Activated CD4-positive, alpha-beta T cell treated with anti-CD3 and anti-CD28 coated beads, Interleukin-2, amount 50 U/mL, for 4 hours (primary cell): ENCODE measurements at places on chromosomes 13 and 19.
A peak's percentile ranks its signal among the peaks of the same experiment; 100 is the strongest.

DNA sequence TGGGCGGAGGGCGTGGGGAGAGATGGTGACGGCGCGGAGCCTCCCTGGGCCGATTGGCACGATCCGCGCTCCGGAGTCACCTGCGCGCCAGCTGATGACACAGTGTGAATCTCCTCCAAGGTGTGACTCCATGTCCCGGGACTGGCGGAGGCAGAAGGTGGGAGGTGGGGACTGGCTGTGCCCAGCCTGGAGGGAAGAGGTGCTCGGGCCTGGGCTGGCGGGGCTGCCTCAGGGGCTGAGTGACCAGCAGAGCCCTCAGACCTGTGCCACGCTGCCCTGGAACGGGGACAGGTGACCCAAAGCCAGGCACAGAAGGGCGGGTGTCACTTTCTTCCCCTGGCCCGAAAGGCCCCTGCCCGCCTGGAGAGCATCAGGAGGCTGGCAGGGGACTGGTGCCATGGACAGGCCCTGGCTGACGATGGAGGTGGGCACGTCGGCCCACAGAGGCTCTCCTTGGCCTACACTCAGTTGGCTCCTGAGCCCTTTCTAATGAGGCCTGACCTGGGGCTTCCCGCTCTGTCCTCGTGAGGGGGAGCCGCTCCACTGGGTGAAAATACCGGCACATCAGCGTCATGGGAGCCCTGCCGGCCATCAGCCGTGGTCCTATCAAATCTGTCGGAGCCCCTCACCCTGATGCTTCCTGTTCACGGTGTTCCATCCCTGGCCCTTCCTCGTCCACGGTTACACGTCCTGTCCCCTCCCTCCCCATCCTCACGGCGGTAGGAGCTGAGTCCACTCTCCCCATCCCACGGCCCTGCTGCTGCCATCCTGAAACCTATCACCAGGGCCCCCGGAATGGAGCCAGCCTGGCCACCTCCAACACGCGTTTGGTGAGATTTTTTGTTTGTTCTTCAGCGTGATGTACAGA lies 75.6 kb downstream of the SPACA7 start:
- DNase-seq: no peak

- no peak for DNase-seq
Observed at GRCh38 chr13:96279904-96280303, 190.0 kb downstream of the HS6ST3 start.

- DNase-seq: no peak
Observed at GRCh38 chr19:2420490-2420889, 6.9 kb downstream of the TIMM13 start.

DNA sequence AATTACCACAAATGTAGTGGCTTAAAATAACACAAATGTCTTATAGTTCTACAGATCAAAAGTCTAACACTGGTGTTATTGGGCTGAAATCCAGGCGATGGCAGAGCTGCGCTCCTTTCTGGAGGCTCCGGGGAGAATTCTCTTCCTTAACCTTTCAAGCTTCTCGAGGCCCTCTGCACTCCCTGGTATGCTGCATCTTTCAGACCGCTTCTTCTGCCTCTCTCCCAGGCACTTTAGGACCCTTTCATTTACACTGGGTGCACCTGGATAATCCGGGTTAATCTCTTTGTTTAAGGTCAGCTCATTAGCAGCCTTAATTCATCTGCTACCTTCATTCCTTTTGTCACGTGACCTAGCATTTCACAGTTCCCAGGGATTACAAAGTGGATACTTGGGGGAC lies 211.3 kb upstream of the RFC3 start:
- DNase-seq: no peak

GRCh38 chr13:23427342-23427843 lies 6.1 kb downstream of the SACS start:
- DNase-seq: no peak

- no peak for DNase-seq
Observed at GRCh38 chr19:7830272-7830771, 304 bp downstream of the EVI5L start.

GRCh38 chr13:20826843-20827560 lies 53.2 kb upstream of the EEF1AKMT1 start:
- DNase-seq: no peak

GRCh38 chr19:5152767-5153532 lies 184.0 kb downstream of the KDM4B start:
- DNase-seq: no peak

GRCh38 chr13:40792284-40793051 lies 3.1 kb downstream of the SLC25A15 start:
- no peak for DNase-seq

GRCh38 chr13:106132216-106132615 lies 403.2 kb downstream of the EFNB2 start:
- DNase-seq: no peak

- DNase-seq: no peak
Observed at GRCh38 chr13:111187960-111188541, 72.9 kb downstream of the ARHGEF7 start.

- no peak for DNase-seq
Observed at GRCh38 chr19:27744926-27745768, 1467.8 kb downstream of the UQCRFS1 start.

GRCh38 chr13:37485756-37486155 lies 112.8 kb downstream of the POSTN start:
- no peak for DNase-seq

DNA sequence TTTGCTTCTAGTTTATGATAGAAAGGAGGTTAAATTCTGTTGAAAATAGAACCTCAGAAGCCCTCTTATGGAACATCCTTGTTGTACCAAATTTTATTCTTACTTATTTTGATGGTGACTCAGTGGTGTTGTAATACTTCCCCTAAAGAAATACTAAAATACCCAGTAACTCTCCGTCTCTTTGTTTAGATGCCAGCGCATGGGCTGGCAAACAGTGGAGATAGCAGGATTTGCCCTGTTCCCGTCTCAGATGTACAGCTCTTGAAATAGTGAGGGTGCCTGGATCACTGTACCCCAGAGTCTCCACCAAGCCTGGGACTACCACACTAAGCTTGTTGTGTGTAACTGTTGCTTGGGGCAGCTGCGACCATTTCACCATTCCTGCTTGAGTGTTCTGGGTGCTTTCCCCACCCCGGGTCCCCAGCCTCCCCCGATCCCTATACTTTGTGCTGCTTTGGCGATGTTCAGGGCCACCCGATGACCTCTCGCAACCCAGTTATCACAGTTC lies 67.0 kb upstream of the TEX29 start:
- no peak for DNase-seq

DNA sequence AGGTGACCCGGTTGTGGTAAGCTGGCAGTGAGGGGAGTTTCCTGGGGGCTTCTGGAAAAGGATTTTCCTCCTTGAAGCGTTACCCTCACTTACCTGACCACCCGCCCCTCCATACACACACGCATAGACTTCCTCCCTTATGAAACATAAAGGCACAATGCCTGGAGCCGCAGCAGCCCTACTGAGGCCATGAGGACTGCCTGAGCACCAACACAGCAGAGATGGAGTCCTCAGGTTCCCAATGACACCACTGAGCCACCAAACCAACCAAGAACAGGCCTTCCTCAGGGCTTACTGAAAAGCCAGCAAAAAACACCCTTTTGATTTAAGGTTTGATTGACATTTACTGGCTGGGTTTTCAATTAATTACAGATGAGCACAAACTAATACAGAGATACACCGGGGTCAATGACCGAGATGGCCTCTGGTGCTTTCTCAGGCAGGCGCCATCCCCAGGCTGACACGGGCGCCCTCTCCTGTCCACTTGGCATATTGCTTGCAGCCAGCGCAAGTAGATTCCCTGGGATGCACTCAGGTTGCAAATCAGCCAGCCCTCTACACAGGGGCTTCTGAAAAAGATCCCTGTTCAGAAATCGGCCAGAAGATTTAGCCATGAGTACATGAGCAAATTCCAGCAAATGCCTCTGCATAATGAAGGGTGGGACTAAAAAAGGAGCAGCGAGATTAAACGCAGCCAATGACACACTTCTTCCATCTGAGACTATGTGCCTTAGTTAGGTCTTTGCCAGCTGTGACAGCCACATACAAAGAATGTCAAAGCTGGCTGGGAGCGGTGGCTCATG lies 14.8 kb downstream of the OPA3 start:
- peak; percentile 37 for DNase-seq
